ENCODE measurements at places on chromosomes 7 and 10.

DNA sequence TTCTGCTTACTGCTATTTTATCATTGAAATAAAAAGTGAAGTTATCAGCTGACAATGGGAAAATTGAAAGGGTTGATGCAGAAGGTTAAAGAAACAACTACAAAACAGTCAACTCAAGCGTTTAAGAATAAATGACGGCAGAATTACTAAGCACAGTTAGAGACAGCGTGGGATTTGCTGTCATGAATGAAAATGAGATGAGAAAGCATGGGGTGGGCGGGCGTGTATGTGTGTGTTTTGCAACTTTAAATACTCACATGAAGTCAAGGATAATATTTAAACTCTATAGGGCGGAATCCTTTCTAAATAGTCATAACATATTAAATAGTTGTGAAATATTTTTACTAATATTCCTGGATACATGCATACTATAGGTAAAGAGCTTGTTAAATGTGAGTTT lies 450.8 kb downstream of the ETV1 start:
- no peak for DNase-seq

- DNase-seq, result no peak
These were observed 227.1 kb downstream of the AGMO start for GRCh38 chr7:15334536-15335263.

DNA sequence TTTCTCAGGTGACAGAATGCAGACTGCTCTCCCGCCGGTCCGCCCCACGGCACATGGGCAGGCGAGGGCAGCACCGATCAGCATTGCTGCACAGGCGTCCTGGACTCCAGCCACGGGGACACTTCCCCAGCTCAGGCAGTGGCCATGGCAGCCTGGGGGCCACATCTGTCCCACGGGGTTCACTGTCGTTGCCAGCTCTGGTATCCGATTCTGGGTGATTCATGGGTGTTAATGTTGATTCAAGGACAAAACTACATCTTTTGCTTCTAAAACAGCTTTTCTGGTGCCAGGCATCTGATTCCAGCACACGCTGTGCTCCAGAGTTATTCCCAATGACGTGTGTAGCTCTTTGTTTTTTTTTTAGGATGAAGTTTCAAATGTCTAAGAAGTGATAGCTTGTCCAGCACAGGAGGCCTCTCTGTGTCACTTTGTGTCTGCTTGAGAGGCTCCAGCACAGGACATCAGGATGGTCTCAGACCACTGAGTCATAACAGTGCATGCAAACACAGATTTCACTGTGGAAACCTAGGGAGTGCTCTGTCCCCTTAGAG lies 218.0 kb downstream of the WDR37 start:
- DNase-seq, result no peak

GRCh38 chr7:52475001-52475582 lies 560.3 kb upstream of the POM121L12 start:
- DNase-seq, result no peak

DNA sequence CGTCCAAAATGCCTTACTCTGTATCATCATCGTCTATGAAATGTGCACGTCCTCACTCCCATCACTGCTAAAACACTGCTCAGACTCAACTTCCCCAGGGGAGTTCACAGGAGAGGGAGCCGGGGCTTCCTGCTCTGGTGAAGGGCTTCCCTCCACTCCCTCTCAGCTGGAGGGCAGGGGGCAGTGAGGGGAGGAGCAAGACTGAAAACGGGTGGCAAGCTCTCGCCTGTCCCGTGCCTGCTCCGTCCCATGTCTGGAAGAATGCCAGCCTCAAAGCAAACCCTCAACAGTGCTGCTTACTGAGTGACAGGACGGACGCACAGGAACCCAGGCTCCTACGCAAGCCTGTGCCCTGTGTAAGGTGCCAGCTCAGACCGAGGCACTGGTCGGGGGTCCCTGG lies 25.1 kb downstream of the PRKAG2 start:
- no peak for DNase-seq

DNA sequence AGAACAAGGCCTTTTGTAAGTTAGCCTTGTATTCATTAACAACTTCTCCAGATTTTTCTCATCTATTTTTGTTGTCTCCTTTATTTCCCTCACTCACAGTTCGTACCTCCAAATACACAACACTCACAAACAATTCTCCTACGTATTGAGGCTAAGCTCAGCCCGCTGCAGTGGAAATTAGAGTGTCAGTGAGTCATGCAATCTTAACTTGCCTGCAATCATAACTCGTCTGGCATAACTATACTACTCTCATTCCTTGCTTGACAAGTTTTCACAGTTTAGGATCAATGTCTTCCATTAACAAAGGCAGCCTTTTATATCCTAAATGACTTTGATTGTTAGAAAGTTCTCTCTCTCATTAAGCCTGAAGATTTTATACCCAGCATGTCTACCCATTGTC lies 23.8 kb downstream of the TMEM196 start:
- no peak for DNase-seq

GRCh38 chr7:205115-206010 lies 13.0 kb downstream of the FAM20C start:
- DNase-seq, result no peak

- DNase-seq, result no peak
These were observed 48.0 kb downstream of the NT5C2 start for GRCh38 chr10:103145046-103145445.

- DNase-seq, result no peak
These were observed 2.4 kb upstream of the EVX1 start for GRCh38 chr7:27240015-27240731.

DNA sequence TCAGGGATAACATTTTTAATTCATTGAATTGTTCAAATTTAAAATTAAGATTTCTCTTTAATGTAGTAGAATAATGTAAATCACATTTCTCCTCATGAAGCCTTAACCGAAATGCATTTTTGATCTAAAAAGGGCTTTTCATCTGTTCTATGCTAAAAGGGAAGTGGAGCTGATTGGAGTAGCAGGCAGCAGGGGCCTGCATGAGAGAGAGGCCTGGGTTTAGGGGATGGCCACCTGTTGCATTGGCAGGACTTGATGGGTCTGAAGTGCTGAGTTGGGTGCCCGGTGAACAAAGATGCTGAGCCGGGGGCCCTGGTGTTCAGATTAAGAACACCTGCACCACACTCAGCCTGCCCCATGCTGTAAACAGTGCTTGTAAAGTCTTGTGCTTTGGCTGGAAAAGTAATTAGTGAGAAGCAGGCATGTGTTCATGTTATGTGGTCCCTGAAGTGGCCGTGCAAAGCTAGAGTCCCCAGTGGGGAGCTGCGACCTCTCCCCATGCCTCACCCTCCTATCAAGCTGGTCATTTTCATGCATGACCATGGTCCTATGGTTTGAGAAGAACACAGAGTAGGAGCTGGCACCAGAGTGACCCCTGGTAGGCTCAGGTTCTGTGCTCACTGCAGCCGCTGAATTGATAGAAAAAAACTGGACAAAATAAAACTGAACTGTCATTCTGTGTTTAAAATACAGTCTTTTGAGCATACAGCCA lies 124.3 kb downstream of the ADCY1 start:
- DNase-seq, result no peak

GRCh38 chr10:60781661-60782060 lies 3.4 kb downstream of the CDK1 start:
- DNase-seq, result no peak

DNA sequence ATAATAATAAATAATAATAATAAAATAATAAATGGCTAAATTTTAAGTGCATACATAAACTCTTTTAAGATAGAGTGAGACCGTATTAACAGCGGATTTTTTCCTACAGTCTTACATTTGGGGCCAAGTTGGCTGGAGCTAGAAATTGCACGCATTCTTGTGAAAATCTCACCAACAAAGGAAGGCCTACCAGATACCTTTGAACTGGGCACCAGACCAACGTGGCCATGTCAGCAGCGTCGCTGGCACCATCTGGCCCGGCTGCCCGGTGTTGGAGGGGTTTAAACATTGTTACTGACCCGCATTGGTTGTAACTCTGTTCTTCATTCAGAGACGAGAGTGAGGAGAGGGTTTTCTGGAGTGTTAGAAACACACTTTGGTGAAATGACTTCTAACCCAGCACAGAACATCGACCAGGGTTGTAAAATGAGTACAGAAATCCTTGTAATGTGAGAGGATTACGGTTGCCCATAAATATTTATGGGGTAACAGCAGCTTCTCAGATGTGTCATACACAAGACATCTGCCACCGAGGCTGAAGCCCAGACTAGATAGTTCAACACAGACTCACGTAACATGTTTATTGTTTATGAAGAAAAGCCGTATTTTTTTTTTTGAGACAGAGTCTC lies 34.6 kb upstream of the UNCX start:
- DNase-seq, result no peak

GRCh38 chr10:75736889-75737579 lies 305.6 kb downstream of the LRMDA start:
- no peak for DNase-seq

DNA sequence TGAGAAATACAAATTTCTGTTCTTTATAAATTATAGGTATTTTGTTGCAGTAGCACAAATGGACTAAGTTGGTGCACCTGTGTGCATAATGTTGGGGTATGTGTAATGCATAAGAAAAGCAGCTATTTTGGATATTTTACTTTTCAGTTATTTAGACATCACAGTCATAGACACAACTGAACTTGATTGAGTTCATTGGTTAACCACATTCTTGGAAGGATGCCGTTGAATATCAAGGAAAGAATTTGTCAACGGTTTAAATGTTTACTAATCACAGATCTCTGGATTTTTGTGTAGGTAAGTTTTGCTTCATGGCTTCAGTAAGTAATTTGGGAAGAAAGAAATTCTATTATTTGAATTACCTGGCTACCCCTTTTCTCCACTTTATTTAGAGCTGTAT lies 4.1 kb downstream of the OTUD1 start:
- no peak for DNase-seq

DNA sequence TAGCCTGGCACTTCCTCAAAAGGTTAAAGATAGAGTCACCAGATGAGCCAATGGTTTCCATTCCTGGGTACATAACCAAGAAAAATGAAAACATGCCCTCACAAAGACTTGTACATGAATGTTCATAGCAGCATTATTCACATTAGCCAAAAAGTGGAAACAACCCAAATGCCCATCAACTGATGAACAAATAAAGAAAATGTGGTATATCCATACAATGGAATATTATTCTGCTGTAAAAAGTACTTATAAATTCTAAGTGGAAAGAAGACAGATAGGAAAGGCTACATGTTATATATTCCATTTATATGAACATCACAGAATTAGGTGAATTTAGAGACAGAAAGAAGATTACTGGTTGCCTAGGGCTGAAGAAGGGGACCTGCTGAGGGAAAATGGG lies 10.7 kb upstream of the SLC16A9 start:
- no peak for DNase-seq

GRCh38 chr7:67758551-67758950 lies 761.9 kb downstream of the TYW1 start:
- no peak for DNase-seq

DNA sequence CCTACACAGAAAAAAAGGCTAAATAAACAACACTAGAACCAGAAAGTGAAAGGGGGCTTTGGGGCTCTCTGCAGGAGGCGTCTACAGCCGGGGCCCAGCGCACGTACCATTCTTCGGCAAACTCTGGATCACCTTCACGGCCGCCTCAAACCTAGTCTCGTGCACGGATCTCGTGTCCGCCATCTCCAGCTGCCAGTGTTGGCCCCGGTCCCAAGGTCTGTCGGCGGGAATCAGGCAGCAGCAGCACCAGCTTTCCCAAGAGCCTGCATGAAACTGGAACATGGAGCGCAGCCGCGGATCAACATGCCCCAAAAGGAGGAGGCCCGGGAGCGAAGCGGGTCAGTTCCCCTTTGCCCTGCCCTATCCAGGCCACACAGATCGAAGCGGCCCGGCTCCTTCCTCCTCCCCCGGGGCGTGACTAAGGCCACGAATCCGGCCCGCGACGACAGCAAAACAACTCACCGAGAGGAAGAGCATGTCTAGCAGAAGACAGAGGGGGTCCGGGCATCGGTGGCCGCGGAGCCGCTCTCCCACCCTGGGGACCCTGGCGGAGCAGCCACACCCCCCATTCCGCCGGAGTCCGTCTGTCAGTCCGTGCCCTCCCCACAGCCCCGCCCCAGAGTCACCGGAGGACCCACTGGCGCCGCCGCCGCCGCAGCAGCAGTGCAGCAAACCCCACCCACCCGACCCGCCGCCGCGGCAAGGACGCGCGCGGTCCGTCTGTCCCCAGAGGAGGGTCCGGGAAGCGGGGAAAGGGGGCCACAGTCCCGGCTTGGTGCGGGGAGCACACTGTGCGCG lies at the start of gene ACBD5:
Gene ACBD5, minus strand, starts transcription at position 586 of the 798 bp plus-strand sequence. Its CDS starts 109 bp downstream, at position 477.
- peak; percentile 65 for DNase-seq

DNA sequence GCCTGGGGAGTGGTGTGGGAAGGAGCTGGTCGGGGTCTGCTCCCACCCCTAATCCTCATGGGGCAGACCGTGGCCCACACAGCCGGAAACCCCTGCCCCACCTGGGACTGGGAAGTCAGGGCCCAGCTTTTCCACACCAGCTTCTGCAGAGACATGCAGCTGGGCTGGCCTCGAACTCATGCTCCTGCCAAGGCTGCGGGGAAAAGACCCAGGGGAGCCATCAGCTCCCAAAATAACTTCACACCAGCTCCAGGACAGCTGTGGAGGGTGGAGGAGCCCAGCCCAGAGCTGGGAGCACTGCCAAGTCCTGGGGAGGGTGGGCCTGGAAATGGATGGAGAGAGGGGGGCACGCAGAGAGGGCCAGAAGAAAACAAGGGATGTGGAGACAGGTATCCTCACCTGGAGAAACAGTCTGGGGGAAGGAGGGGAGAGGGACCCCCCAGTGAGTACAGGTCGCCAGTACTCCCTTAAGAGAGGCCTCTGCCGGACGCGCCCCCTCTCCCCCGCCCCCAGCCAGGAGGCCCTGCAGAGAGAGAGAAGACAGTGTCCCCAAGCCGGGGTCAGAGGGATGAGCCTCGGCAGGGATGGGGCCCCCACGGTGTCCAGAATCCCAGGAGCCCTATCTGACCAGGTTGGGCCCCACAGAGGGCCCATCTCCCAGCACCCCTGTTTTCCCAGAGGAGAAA lies 11.5 kb upstream of the GRIFIN start:
- no peak for DNase-seq

- DNase-seq, result no peak
These were observed 253.2 kb downstream of the HTR7 start for GRCh38 chr10:90604636-90605035.

DNA sequence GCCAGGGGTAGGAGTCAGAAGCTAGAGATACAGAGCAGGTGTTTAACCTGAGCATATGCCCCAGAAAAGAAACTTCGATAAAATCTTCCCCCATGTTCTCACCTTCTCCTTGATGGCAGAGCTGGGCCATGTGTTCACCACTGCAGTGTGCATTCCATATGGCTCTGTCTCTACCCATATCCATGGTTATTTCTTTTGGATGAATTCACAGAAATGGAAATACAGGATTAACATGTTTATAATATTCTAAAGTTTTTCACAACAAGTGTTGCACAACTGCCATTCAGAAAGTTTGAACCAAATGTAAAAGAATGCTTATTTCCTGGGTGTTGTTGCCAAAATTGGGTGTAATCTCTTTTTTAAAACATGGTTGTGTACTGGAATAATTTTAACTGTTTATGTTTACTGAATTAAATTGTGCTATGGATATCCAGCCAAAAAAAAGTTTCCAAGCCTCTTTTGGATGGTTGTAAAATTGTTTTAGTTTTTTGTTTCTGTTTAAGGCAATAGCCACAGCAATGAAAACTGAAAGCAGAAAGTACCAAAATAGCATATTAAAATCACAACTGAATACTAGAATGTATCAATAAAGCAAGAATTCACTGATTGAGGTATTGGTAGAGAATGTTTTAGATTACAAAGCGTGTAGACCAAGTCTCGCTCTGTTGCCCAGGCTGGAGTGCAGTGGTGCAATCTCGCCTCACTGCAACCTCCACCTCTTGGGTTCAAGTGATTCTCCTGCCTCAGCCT lies 19.9 kb upstream of the CCNY start:
- no peak for DNase-seq

GRCh38 chr10:17649836-17650235 lies 5.9 kb downstream of the STAM start:
- DNase-seq, result no peak

GRCh38 chr10:72690071-72690755 lies 1.7 kb upstream of the MCU start:
- DNase-seq, result no peak
